ENCODE measurements at places on chromosomes 5 and 9. TPM values are rescaled to one million over a fixed set of nuclear protein-coding genes. Genes with fewer than 3 reads are reported as not detected.

AIF1L gene
- total RNA-seq: 16.0 TPM

LIFR gene
- total RNA-seq: 110 TPM

CDKN2A gene
- 8.4 TPM for total RNA-seq

FCN1 gene
- 84.4 TPM for total RNA-seq

ECSCR gene
- 48.8 TPM for total RNA-seq

- no peaks in the 10 kb centered on the region for H3K4me1 ChIP-seq
- no peaks in the 10 kb centered on the region for H3K36me3 ChIP-seq
- H3K4me3 ChIP-seq: no peak overlapping the region
- no peak for DNase-seq
- H3K27me3 ChIP-seq: no peaks in the 10 kb centered on the region
- no peak overlapping the region for H3K27ac ChIP-seq
Measured at GRCh38 chr9:75552941-75553340, 337.5 kb upstream of the PCSK5 start.

DNA sequence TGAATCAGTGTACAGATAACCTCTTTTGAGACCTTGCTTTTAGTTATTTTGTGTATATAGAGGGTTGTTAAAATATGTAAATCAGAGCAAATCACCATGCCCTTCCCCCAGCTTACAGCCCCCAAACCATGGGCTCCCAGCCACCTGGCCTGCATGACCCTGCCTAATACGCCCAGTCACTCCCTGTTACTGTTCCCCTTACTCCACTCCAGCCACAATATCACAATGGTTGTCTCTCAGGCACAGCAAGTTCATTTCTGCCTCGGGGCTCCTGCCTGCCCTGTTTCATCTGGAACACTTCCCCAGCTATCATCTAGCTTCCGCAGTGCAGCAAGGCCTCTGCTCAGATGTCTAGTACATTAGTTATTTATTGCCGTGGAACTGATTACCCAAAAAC lies 5.0 kb upstream of the CARD19 start:
- H3K27me3 ChIP-seq: no peaks in the 10 kb centered on the region
- H3K4me3 ChIP-seq: no peak overlapping the region
- no peak overlapping the region for H3K27ac ChIP-seq
- DNase-seq: peak; percentile 1
- no peaks in the 10 kb centered on the region for H3K36me3 ChIP-seq

DNA sequence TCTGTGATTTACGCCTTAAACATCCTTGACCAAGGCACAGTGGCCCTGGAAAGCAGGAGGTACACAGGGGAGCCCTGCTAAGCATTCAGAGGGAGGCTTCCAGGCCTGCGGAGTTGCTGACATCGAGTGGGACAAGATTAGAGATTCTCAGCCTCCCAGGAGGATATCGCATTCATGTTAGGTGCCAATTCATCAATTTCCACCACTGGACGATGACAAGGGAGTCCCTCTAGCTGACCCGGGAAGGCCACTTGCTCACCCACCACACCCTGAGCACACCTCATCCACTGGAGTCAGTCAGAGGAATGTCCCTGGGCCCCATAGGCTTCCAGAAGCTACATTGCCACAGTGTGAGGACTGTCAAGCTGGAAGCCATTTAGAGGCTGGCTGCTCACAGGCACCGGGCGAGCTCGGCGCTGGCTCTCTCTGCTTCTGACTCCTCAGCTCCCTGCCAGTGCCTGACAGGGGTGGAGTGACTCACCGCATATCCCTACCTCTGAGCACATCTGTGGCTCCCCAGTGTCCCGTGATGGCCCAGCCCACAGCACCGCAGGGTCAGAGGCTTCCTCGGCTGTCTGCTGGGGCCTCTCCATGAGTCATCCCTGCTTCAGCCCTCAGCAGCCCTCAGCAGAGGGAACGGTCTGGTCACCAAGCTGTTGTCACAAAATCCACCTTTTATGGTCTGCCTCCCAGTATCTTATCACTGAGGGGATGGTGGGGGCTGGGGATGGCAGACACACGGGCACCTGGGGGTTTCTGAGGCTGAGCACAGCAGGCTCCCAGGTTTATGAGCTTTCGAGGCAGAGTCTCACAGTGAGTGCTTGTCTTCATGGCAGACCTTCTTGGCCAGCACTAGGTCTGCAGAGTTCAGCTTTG lies 117.5 kb downstream of the ZNF608 start:
- no peaks in the 10 kb centered on the region for H3K27me3 ChIP-seq
- DNase-seq: no peak
- no peak overlapping the region for H3K4me3 ChIP-seq

DNA sequence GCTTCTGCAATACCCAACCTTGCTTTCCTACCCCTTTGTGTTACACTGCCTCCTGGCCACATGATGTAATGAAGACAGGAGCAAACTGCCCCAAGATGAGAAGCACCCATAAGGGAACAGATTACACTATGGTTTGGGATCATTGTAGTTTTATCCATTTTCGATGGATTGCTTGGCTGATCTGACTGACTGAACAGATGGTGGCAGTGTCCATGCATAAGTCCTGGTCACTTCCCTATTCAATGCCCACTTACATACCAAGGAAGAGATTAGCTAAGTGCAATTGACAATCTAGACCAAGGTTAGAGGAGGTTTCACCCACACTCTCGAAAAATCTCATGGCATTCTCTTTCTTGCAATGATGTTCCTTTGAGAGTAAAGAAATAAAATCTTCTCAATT lies 319.9 kb downstream of the RAB3C start:
- H3K27me3 ChIP-seq: no peaks in the 10 kb centered on the region
- no peak overlapping the region for H3K27ac ChIP-seq
- H3K4me3 ChIP-seq: no peak overlapping the region
- H3K4me1 ChIP-seq: no peaks in the 10 kb centered on the region
- H3K36me3 ChIP-seq: no peaks in the 10 kb centered on the region
- no peak for DNase-seq

GRCh38 chr9:121503444-121503843 lies 3.8 kb upstream of the GGTA1 start:
- no peak overlapping the region for H3K4me3 ChIP-seq
- peak overlapping the region; percentile 62 for H3K27ac ChIP-seq
- H3K36me3 ChIP-seq: no peaks in the 10 kb centered on the region
- peaks cover 5% of the 10 kb centered on the region for H3K27me3 ChIP-seq

DNA sequence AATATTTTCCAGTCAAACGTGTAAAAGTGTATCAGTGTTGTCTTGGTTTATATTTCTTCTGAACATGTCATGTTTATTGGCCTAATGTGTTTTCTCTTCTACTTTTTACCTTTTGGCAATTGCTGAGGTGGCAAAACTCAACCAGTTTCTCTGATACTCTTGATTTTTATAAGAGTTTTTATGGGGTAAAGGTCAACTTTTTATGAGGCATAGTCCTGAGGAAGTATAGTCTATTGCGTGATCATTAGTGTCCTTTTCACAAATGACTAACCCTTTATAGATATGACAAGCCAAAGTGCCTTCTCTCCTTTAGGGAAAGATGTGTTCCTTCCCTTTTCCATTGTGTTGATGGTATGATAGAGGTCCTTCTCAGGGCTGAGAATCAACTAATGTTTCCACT lies 32.9 kb downstream of the OCLN start:
- DNase-seq: no peak
- H3K36me3 ChIP-seq: no peaks in the 10 kb centered on the region
- H3K4me1 ChIP-seq: peaks cover 31% of the 10 kb centered on the region
- no peak overlapping the region for H3K27ac ChIP-seq
- no peaks in the 10 kb centered on the region for H3K27me3 ChIP-seq

GRCh38 chr9:95081998-95082397 lies 235.5 kb downstream of the FANCC start:
- peaks cover 29% of the 10 kb centered on the region for H3K4me1 ChIP-seq
- no peaks in the 10 kb centered on the region for H3K27me3 ChIP-seq
- H3K36me3 ChIP-seq: peaks cover 81% of the 10 kb centered on the region
- no peak overlapping the region for H3K27ac ChIP-seq
- DNase-seq: no peak

- H3K36me3 ChIP-seq: peaks cover 12% of the 10 kb centered on the region
- no peak for DNase-seq
- H3K27ac ChIP-seq: no peak overlapping the region
- H3K4me1 ChIP-seq: peaks cover 37% of the 10 kb centered on the region
Measured at GRCh38 chr9:136794281-136794999, 1.7 kb upstream of the CCDC183 start.

- H3K4me3 ChIP-seq: peak overlapping the region; percentile 33
- DNase-seq: no peak
- no peak overlapping the region for H3K27ac ChIP-seq
- no peaks in the 10 kb centered on the region for H3K36me3 ChIP-seq
Measured at GRCh38 chr5:153491856-153492255, 1.4 kb downstream of the GRIA1 start.

GRCh38 chr9:97057651-97058050 lies 18.7 kb upstream of the CTSV start:
- no peak for DNase-seq
- no peaks in the 10 kb centered on the region for H3K36me3 ChIP-seq
- no peak overlapping the region for H3K27ac ChIP-seq
- H3K27me3 ChIP-seq: peaks cover 3% of the 10 kb centered on the region
